ENCODE measurements at places on chromosomes 3 and 15. TPM values are rescaled to one million over a fixed set of nuclear protein-coding genes. Genes with fewer than 3 reads are reported as not detected.

DNA sequence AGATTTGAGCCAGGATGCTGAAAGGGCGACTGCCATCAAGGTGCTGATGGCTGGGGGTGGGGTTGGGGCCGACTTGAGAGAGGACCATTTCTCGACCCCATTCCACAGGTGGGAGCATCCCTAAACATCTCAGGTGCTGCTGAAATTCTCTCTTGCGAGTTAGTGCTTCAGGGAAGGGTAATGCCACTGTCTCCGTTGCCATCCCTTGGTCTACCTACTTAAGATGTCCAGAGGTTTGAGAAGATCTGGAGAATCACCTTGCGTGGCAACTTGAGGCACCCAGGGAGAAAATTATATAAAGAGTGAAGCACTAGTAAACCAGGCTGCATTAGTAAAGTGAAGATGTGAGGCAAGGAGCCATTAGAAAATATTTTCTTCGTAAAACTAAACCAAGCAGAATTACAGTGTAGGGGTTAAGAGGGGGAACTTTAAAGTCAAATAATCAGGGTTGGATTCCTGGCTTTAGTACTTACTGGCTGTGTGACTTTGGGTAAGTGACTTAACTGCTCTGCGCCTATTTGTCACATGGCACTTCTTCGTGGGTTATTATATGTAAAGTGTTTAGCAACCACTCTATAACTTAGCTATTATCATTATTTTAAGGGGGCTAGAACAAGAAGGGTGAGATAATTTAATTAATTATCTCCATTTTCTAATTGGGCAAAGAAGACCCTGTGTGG, 662 bp upstream of the RFTN1 start:
- no peaks in the 10 kb centered on the region for H3K36me3 ChIP-seq
- H3K4me1 ChIP-seq, result peaks cover 7% of the 10 kb centered on the region
- no peaks in the 10 kb centered on the region for H3K27me3 ChIP-seq
- peak overlapping the region; percentile 72 for H3K4me3 ChIP-seq
- DNase-seq, result no peak

DNA sequence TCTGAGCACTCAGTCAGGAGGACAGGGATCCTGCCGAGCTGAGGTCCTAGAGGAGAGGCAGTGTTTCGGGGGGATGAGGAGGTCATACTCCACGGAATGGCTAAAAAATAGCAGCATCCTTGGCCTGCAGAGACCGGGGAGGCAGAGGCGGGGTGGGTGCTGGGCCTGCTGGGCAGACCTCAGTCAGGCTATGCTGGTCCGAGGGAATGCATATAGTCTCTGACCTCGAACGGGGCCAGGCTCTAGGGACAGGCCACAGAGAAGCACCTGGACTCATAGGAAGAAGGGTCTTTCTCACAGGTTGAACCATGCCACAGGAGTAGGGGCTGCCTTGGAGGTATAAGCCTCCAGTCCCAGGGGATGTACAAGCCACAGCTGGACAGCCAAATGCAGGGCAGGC, 14.0 kb upstream of the SKIC8 start:
- no peak for DNase-seq
- H3K27me3 ChIP-seq, result no peaks in the 10 kb centered on the region
- no peak overlapping the region for H3K27ac ChIP-seq

- H3K27ac ChIP-seq, result no peak overlapping the region
- no peak overlapping the region for H3K4me3 ChIP-seq
- DNase-seq, result no peak
- no peaks in the 10 kb centered on the region for H3K27me3 ChIP-seq
- no peaks in the 10 kb centered on the region for H3K36me3 ChIP-seq
- H3K4me1 ChIP-seq, result no peaks in the 10 kb centered on the region
These were observed 46.6 kb downstream of the DPP8 start for GRCh38 chr15:65470866-65471265.

MESD gene
- 30.3 TPM for total RNA-seq

STX19 gene
- not detected for total RNA-seq

GRCh38 chr15:55588070-55588814, at the start of gene PYGO1:
TSS of gene PYGO1 (minus strand) at chr15:55588345. CDS start at chr15:55587883, 462 bp downstream.
- no peaks in the 10 kb centered on the region for H3K27me3 ChIP-seq
- H3K4me1 ChIP-seq, result no peaks in the 10 kb centered on the region
- H3K27ac ChIP-seq, result peak within 1 kb of the TSS; percentile 56

GRCh38 chr15:71288348-71288955, 173.2 kb downstream of the THSD4 start:
- no peak overlapping the region for H3K27ac ChIP-seq
- H3K36me3 ChIP-seq, result no peaks in the 10 kb centered on the region
- no peak for DNase-seq
- no peaks in the 10 kb centered on the region for H3K4me1 ChIP-seq

DNA sequence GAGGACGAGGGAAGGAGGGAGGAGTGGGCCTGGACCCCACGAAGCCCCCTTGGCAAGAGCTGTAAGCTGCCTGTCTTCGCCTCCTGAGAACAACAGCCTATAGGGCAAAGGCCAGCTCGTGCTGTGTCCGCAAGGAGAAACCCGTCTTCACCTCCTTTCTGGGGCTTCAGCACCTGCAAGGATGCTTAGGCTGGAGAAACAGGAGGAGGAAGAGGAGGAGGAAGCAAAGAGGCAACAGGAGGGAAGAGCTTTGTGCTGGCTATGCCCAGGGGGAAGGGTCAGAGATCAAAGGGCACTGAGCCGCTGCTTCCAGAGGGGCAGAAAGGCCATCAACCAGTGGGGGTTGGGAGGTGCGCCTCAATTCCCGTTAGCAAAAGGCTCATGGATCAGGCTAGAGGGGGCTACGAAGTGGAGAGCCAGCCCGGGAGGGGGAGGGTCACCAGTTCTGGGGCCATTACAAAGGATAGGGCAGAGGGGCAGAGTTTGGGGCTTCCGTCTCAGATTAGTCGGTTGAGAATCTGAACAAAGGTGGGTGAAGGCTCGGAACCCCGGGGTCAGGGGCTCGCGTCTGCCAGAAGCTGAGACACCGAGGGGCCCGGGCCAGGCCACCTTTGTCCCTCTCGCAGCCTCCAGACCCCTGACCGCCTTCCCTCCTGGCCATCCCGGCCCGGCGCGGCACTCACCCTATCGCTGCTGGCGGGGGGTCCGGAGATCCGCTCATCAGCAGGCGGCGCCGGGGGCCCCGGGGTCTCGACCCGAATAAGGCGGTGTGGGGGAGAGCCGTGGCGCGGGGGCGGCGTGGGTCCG, 792 bp downstream of the SHF start:
- H3K36me3 ChIP-seq, result no peaks in the 10 kb centered on the region
- H3K27ac ChIP-seq, result no peak overlapping the region
- no peak for DNase-seq
- H3K4me3 ChIP-seq, result peak overlapping the region; percentile 47

CCNB2 gene
- 92.0 TPM for total RNA-seq

THRB gene
- 19.4 TPM for total RNA-seq

DNA sequence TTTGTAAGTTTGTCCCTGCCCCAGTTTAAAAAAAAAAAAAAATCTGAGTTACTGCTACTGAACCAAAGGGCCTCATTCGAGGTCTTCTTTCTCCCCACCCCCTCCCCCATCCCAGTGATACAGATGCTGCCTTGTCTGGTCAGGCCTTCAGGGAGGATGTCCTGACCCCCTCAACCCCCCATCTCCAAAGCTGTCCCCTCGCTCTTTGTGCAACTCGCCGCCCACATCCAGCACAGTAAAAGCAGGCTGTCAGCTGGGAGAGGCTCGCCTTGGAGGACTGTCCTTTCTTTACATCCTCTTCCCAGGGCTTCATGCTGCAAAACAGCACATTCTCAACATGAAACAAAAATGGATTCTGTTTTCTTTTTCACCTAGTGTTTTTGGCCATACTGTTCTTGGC, 133.4 kb downstream of the VGLL4 start:
- H3K27ac ChIP-seq, result no peak overlapping the region
- no peaks in the 10 kb centered on the region for H3K27me3 ChIP-seq
- no peak for DNase-seq
- no peaks in the 10 kb centered on the region for H3K36me3 ChIP-seq

CHCHD6 gene
- 47.9 TPM for total RNA-seq

GRCh38 chr15:52804526-52805081, 14.5 kb upstream of the ONECUT1 start:
- no peaks in the 10 kb centered on the region for H3K4me1 ChIP-seq
- no peak for DNase-seq

DNA sequence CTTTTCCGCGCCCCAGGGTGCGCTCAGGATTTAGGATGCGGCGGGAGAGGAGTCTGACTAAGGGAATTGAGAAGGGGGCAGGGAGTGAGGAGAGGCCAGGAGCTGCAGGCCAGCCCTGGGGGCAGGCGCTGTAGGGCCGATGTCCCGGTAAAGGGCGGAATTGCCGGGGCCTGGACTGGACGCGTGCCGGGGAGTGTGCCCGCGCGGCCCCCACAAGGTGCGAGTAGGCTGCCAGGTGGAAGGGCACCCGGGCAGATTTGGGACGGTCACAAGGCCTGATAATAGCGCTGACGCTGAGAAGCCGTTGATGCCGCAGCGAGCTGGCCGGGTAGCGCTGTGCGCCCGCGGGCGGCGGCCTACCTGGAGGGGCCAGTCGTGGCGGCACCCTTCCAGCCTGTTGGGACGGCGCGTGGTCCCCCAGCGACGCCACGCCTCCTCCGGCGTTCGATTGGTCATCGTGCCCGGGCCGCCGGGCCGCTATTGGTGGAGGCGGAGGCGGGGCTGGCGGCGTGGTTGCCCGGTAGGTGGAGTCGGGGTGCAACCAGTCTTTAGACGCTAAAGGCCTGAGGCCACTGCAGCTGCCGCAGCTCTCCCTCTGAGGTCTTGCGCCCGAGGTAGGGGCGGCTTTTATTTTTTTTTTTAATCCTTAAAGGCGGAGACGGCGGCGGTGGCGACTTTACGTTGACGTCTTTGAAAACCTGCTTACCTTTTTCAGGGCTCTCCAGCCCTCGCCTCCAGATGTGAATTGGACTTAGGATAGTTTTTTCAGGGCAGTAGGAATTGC, 903 bp downstream of the SLC25A38 start:
- no peaks in the 10 kb centered on the region for H3K36me3 ChIP-seq
- peaks cover 36% of the 10 kb centered on the region for H3K4me1 ChIP-seq
- DNase-seq, result peak; percentile 96

DNAH12 gene
- total RNA-seq, result 0.45 TPM

GRCh38 chr3:187318819-187319616, 27.5 kb upstream of the MASP1 start:
- H3K36me3 ChIP-seq, result no peaks in the 10 kb centered on the region
- H3K4me3 ChIP-seq, result no peak overlapping the region
- no peaks in the 10 kb centered on the region for H3K27me3 ChIP-seq
- no peak overlapping the region for H3K27ac ChIP-seq

ARL13B gene
- 7.7 TPM for total RNA-seq

DNA sequence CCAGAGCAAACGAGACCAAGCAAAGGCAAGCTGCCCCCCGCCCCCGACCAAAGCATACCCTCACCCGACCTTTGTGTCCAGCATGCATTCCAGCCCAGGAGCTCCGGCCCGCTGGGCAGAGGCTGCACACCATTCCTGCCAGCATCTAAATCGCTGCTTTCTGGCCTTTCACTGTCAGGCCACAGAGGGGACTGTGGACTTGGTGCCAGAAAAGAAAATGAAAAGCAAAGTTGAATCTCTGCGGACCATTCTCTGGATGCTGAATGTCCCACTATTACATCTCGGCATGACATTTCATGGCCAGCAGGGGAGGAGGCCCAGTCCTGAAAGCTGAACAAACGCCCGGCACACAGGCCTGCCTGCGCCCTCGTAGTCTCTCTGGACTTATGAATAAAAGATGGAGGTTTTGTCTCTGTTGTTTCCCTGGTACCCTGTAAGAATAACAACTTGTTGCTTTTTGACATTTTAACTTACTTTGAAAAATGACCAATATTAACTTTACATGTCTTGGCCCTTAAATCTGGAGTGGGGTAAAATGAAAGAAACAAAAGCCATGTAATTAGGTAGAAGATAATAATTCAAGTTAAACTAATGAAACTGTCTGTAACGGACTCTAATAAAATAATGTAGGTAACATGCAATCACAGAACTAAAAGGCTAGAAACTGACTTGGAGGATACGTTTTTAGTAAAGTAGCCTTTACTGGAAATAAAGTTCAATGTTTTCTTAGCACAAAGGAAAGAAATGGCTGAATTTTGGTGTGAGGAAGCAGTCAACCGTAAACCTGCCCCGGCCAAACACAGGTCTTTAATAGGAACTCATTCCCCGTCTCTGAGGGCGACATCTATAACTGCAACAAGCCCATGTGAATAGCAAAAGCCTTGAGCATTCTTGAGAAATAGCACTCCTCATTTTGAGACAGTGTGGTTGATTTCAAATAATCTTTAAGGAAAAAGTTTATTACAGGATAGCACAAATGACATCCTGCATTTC, 12.7 kb downstream of the IL17RD start:
- H3K4me3 ChIP-seq, result no peak overlapping the region
- no peaks in the 10 kb centered on the region for H3K27me3 ChIP-seq
- no peak for DNase-seq
- H3K27ac ChIP-seq, result no peak overlapping the region

ZNF385D gene
- total RNA-seq, result not detected

GRCh38 chr3:17420668-17421067, 321.8 kb downstream of the TBC1D5 start:
- no peaks in the 10 kb centered on the region for H3K36me3 ChIP-seq
- no peak overlapping the region for H3K4me3 ChIP-seq
- no peak for DNase-seq
- no peaks in the 10 kb centered on the region for H3K27me3 ChIP-seq
- no peak overlapping the region for H3K27ac ChIP-seq
- H3K4me1 ChIP-seq, result peaks cover 17% of the 10 kb centered on the region

Measured in Caco-2 (cell line).